ENCODE measurements at places on chromosomes 1 and 21.
A peak's percentile ranks its signal among the peaks of the same experiment; 100 is the strongest.

GRCh38 chr1:20589331-20590278 is 708 bp downstream of the CDA start:
- no peak for DNase-seq

DNA sequence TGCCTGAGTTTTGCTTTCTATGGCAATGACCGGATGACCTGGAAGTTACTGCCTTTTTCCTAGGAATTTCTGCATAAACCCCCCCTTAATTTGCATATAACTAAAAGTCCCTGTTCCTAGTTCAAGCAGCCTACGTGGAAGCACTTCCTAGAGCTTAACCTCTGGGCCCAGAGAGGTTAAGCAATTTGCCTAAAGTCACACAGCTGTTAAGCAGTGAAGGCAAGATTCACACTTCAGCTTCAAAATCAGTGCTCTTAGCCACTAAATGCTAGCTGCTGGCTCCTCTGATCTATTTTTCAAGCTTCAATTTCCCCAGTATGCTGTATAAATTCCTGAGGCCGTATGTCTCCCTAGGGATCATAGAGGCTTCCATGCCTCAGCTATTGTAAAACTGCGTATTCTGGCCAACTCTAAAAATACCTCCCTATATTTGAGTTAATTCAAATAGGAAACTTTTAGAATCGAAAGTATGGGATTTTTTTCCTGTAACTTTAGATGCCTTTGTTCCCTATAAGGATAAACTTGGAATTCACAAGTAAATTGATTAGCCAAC is 53.1 kb upstream of the CD5L start:
- DNase-seq, result no peak

GRCh38 chr1:44571712-44572571 is 102.3 kb downstream of the TMEM53 start:
- DNase-seq, result peak; percentile 17

GRCh38 chr1:182281541-182281940 is 110.0 kb downstream of the GLUL start:
- no peak for DNase-seq

DNA sequence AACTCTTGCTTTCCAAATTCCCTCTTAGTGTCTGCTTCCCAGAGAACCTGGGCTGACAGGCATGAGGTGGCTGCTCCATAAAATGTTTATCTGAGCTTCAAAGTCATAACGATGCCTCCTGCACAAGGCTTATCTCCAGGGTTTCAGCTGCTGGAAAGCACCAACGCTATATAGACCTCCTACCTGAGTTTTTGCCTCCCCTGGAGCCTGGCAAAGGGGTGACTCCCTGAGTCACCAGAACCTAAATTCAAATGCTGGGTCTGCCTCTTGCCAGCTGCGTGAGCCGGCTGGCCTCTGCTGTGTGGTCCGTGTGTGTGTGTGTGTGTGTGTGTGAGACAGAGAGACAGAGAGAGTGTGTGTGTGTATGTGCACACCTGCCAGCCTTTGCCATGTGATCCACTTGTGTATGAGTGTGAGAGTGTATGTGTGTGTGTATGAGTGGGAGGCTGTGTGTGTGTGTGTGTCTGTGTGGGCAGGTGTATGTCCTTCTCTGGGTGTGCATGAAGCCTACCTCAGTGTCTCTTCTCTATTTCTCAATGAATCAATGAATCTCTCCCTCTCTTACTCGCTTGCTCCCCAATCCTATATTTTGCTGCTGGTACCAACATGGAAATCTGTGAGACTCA is 714.9 kb downstream of the MATN1 start:
- no peak for DNase-seq

GRCh38 chr1:28507247-28507645 is 1.4 kb downstream of the RCC1 start:
- no peak for DNase-seq

DNA sequence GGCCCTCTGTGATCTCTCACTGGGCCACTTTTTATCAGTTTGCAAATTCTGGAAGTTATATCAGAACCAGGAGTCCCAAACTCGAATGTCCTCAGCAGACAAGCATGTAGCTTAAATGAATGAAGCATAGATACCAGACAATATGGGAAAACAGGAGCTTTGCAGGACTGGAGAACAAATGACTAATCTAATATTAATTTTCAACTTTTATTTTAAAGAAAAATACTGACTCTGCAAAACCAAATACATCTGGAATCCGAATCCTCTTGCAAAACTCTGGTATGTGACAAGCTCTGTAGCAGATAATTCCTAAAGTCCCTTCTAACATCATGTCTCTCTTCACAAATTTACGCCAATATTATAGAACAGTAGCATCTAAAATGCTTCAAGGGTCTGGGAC is 427.4 kb downstream of the TTLL7 start:
- DNase-seq, result no peak

GRCh38 chr21:43295066-43295958 is 126.5 kb downstream of the CRYAA start:
- DNase-seq, result no peak

- DNase-seq, result peak; percentile 25
Observed at GRCh38 chr1:173603056-173603591, at the start of gene SLC9C2. SLC9C2 (minus strand) TSS chr1:173603072; CDS start chr1:173601776, 1,296 bp downstream.

DNA sequence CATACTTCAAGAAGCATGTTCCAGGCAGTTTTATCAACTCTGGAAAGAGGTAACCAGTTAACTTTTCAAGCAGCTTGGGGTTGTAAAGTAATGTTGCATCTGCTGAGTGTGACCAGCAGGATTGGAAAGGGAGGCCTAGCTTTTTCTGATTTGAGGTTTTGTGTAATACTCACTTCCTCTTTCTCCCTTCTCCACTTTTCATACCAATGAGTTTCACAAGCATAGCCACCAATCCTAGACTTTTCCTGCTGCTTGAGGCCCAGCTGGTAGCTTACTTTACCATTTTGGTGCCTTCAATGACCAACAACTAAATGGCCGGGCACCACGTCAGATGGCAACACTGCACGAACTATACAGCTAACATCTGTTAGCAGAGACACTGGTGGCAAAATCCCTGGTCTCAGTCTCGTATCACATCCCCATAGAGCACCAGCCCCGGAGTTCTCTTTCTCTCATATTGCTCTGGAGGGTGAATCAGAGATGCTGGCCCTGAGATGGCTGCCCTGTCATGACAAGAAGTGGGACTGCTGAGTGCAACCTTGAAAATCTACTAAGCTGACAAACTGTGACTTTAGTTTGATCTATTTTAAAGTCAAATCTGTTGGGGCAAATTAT is 14.8 kb upstream of the GPR88 start:
- no peak for DNase-seq
